ENCODE measurements at places on chromosomes 6 and 20.
A peak's percentile ranks its signal among the peaks of the same experiment; 100 is the strongest.

DNA sequence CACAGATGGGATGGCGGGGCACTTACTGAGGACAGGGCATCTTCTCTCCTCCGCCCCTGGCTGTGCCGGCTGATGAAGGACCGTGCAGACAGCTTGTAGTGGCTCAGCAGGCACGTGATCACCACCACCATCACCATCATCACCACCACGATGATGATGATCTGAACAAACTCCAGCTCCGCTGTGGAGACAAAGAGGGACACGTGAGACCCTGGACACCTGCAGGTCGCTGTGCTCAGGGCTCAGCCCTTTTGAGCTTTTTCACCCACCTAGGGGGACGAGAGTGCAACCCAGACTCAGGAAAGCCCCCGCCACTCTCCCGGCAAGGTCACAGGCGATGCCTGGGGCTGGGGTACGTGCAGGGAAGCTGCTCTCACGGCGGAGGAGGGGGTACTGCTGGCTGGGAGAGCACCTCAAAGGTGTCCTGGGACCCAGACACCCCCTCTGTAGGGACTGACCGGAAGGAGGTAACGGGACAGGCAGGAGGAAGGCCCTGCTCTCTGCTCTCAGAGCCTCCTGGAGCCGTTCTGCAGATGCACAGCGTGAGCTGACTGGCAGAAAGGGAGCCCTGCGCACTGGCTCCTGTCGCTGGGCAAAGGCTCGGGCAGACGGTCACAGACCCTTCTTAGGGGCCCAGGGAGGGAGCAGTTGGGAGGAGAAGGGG is 39.4 kb upstream of the ZBP1 start:
- DNase-seq, result peak; percentile 18

DNA sequence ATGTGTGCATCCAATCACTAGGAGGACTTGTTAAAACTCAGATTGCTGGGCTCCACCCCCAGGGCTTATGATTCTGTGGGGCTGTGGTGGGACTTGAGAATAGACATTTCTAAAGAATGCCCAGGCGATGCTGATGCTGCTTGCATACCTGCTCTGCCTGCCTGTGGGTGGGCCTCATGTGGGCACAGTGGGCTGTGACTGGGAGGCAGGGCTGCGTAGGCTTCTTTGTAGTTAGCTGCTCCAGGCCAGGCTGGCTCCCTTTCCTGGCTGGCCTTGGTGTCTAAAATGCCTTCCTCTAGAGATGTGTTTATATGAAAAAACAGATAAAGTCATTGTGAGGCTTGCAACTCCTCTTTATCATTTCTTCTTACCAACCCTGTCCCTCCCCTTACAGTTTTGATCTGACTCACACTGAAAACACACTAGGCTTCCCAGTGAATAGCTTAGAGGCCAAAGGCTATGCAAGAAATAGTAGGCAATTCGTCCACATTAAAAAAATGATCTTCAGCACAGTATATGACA is 495.5 kb upstream of the MAP3K7 start:
- DNase-seq, result no peak

GRCh38 chr20:49762940-49763766 is 49.5 kb upstream of the B4GALT5 start:
- no peak for DNase-seq

GRCh38 chr6:34246563-34247391 is 2.0 kb downstream of the SMIM29 start:
- DNase-seq, result peak; percentile 66

DNA sequence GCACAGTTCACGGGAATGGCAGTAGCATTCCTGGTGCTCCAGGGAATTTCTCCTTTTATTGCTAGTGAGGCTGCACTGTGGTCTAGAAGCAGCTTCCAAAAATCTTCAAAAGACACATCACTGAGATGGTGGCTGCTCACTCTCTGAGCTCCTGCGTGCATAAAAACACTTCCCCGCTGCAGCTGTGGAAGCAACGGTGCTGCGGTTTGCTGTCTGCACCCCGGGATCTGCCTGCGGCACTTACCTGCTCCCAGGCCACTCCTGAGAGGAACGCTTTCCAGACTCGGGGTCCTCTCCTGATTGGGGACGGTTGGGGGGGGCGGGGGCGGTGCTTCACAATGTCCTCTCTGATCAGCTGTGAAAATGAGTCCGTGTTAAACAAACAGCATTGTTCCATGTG is 77.9 kb downstream of the TMEM242 start:
- no peak for DNase-seq

GRCh38 chr6:150029749-150030148 is 4.4 kb upstream of the RAET1L start:
- no peak for DNase-seq

- no peak for DNase-seq
These were observed 15.0 kb downstream of the DUSP22 start for GRCh38 chr6:307065-307814.

DNA sequence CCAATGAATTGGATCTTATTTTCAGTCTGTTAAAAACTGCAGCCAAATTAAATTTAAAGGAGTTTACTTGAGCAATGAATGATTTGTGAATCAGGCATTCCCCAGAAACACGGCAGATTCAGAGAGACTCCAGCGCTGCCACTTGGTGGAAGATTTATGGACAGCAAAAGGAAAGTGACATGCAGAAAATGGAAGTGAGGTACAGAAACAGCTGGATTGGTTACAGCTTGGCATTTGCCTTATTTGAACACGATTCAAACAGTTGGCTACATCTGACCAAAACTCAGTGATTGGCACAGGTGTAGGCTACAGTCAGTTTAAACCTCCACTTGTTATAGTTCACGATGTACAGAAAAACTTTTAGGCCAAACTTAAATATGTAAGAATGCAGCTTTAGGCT is 257.6 kb upstream of the IMPG1 start:
- no peak for DNase-seq

DNA sequence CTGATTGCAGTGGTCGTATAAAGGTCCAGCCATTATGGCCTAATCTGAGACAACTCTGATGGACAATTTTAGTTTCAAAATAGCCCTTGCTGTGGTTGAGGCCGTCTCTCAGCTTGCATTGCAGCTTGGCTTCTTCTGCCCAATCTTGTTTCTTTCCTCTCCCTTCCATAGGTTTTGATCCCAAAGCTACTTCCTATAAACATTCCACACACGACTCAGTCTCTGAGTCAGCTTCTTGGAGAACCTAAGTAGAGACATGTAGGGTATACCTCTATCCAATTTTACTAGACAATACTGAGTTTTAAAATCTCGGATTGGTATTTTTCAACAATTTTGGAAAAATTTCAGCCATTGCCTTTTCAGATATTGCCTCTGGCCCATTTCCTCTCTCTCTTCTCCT is 13.4 kb downstream of the IYD start:
- no peak for DNase-seq

DNA sequence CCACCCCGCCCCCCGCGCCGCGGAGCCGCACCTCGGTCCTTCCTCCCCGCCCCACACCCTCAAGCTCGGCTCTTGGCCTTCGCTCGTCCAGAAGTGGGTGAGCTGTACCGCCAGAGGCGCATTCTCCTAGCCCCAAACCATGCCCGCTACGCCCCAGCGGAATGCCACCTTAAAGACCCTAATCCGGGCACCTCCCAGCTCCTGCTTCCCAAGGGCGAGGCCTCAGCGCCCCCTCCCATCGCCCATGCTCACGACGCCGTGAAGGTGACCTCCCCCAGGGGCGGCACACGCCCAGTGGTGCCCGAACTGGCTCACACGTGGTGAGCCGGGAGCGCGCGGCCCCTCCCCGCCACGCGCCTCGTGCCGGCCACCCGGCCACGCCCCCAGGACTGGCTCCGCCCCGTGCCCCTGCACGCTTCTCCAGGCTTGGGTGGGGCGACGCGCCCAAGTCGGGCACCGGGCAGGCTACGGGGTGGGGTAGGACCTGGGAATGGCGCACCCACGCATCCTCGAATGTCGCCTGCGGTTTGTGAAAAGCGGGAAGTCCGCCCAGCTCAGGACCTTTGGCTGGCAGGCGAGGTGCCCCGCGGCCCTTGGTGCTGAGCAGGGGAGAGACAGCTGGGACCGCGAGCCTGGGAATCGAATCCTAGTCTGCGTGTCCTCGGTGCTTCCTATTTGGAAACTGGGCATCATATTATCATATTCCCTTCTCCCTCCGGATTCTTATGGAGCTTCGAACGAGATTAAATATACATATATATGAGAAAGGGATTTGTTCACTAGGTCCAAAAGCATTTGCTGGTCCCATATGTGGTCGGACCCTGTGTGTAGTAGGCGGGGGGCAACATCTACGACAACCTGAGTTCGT is 941 bp upstream of the SOX12 start:
- peak; percentile 90 for DNase-seq

DNA sequence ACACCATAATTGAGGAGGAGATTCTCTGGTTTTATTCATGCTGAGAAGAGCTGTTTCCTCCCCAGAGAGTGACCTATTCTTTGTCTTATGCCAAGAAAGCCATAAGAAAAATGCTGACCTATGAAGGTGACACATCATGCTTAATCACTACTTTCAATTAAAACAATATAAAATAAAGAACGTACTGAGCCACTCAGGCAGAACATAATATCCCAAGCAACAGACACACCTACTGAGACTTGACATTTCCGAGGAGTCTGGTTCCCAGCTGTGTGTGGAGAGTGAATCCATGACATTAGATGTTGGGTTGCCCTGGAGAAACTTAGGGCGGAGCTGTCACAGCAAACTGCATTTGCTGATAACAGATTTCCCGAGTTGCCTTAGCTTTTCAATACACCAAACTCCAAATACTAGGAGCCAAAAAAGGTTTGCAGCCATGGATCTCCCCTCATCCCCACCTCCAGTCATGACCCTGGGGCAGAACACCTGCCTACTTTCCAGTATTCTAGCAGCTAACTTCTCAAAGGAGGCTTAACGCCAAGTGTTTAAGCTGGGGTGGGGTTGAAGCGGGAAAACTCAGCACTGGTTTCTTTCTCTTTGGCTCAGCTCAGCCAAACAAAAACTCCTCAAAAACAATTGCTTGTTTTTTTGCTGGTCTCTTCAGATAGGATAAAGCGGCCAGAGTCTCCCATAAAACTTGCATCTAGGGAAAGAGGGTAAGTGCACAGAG is 92.2 kb downstream of the BACH2 start:
- DNase-seq, result no peak

DNA sequence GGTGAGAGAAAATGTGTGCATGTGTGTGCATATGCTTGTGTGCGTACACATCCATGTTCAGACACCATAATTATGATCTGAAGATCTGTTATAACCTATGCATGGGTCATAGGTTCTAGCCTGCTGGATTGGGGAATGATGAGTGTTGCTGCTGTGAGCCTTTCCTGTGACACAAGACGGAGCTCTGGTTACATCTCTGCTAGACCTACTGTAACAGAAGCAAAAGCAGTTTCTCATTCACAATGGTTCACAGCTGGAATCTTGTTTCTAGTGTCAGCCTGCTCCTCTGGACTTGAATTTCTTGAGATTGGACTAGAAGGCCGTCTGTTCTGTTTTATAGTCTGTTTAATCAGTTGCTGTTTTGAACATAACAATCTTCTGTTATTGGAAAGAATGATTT is 40.1 kb downstream of the DEFB114 start:
- no peak for DNase-seq

DNA sequence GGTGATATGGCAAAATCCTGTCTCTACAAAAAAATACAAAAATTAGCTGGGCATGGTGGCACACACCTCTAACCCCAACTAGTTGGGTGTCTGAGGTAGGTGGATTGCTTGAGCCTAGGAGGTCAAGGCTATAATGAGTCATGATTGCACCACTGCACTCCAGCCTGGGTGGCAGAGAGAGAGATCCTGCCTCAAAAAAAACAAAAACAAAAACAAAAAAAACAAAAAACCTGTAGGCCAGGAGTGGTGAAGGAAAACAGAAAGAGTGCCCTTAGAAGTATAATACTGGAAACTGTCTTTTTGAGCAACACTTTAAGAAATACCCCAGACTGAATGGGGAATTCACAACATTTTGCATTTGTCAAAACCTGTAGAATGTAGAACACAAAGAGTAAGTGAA is 85.3 kb downstream of the JARID2 start:
- no peak for DNase-seq

All from GM10248 (cell line).